H4 (cell line): ENCODE measurements at places on chromosomes 12 and 14. TPM values are rescaled to one million over a fixed set of nuclear protein-coding genes. Genes with fewer than 3 reads are reported as not detected.

KRT77 gene
- not detected in 2 replicates for total RNA-seq

KCNK13 gene
- total RNA-seq, result 0.04 TPM in 1 of 2 replicates, not detected in the other

CPNE6 gene
- total RNA-seq, result not detected in 2 replicates

TPPP2 gene
- not detected in 2 replicates for total RNA-seq

NRIP2 gene
- 0.04 TPM in 1 of 2 replicates, not detected in the other for total RNA-seq

DUSP6 gene
- total RNA-seq, result 2.7 and 4.0 TPM in 2 replicates

FAM234B gene
- total RNA-seq, result 3.9 and 5.1 TPM in 2 replicates
